ENCODE measurements at places on chromosomes 3 and 15.

DNA sequence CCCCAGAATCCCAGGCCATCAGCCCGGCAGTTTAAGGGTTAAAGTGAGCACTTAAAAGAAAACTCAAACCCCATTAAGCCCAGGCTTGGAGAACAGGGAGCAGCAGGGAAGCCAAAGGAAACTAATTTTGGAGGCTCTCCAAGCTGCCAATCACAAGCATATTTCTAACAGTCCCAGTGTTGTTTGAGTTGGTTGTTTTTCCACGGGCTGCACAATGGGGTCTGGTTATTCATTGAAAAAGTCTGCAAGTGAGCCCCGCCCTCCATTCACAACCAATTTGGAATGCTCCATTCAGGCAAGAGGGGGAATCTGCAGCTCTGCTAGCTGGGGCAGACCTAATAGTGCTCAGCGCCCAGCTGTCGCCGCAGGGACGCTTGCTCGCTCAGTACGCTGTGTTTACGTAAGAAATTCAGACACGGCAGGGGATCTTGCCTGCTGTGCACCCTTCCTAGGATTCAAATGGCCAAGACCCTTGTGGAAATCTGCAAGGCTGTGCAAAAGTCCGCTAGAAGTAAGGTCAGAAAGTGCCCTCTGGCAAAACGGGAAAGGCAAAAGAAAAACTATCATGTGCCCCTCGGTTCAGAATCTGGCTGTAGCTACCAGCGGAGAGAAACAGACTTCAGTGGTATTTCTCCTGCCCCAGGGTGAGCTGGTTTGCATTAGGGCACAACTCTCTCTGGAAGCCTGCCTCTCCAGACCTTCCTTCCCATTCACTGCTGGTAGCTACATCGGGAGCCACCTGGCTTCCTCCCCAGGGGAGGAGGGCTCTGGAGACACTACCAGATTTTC lies 11.0 kb downstream of the ETV5 start:
- DNase-seq: peak; percentile 72

DNA sequence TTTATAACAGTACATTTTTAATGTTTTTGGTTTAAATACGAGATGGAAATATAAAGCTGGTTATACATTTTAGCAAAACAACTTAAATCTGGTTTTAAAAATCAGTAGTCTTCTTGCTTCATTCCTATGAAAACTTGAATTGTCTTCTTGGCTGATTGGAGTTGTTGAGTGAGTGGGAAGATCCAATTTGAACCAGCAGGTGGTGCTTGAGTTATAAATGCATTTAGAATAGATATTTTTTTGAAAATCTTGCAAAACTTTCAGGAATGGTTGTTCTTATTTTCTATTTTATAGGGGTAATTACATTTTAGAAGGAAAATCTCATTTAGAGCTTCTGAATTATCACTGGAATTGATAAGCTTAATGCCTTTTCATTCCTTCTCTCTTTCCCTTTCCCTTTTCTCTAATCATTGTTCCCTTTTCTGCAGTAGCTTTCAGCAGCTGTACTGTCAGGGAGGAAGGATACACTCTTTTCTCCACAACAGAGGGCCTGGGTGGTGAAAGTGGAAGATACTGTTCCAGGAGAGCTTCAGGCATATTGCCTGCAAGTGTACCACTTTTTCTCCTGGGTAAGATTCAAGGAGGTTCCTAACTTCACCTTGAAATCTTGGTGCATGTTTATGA lies 335.6 kb downstream of the NLGN1 start:
- no peak for DNase-seq

- no peak for DNase-seq
These were observed 43.5 kb upstream of the STXBP5L start for GRCh38 chr3:120864541-120864940.

- DNase-seq: no peak
These were observed 46.9 kb upstream of the NEDD4 start for GRCh38 chr15:56040081-56041035.

DNA sequence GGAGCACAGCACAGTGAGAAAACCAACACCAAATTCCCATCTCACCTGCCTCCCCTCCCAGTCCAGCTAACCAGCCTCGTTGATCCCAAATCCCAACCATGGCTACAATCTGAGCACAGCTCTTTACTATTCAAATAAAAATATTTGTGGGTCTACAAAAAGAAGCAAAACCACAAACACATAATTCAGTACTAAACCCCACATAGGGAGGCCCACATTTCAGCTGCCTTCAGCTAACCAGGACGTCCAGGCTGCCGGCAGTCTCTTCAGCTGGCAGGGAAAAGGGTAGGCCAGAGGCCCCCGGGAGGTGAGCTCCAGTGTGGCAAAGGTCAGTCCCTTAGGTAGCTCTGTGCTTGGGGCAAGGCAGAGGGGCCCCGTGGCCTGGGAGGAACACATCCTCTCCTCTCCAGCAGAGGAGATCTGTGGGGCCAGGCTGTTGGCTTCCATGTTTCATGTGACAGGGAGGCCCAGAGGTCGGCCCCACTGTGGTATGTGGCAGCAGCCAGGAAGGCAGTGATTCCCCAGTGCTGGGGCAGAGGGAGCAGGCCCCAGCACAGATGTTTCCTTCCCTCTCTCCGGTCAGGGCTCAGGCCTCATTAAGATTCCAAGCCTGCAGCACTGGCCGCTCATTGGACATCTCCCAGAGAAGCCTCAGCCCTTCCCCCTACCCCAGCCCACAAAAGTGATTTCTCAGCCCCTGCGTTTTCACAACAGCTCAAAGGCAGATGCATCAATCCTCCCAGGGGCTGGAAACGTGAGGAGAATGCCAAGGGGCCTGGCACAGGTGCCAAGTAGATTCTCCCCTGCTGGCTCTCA lies 381.4 kb downstream of the NTRK3 start:
- DNase-seq: no peak

All from NCI-H1092 (cell line).